ENCODE measurements at places on chromosomes 12 and 14. TPM values are rescaled to one million over a fixed set of nuclear protein-coding genes. Genes with fewer than 3 reads are reported as not detected.

- no peak for DNase-seq
Measured at GRCh38 chr12:27018037-27018436, 3.9 kb upstream of the TM7SF3 start.

DNA sequence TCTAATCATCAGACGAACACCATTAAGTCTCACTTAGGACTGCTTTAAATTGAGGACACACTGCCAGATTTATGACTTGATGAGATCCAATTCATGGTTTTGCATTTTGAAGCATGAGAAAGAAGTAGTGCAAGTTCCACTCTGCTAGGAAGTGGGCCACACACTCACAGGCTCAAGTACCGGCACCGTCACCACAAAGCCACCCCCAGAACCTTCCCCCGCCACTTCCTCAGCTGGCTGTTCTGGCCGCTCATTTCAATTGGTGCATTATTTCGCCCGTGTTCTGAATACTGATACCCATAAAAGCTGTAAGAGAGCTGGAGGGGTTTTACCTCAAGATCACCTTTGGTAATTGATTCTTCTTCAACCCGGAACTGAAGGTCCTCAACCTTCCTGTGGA is 70.1 kb downstream of the CLIP1 start:
- no peak for DNase-seq

DNA sequence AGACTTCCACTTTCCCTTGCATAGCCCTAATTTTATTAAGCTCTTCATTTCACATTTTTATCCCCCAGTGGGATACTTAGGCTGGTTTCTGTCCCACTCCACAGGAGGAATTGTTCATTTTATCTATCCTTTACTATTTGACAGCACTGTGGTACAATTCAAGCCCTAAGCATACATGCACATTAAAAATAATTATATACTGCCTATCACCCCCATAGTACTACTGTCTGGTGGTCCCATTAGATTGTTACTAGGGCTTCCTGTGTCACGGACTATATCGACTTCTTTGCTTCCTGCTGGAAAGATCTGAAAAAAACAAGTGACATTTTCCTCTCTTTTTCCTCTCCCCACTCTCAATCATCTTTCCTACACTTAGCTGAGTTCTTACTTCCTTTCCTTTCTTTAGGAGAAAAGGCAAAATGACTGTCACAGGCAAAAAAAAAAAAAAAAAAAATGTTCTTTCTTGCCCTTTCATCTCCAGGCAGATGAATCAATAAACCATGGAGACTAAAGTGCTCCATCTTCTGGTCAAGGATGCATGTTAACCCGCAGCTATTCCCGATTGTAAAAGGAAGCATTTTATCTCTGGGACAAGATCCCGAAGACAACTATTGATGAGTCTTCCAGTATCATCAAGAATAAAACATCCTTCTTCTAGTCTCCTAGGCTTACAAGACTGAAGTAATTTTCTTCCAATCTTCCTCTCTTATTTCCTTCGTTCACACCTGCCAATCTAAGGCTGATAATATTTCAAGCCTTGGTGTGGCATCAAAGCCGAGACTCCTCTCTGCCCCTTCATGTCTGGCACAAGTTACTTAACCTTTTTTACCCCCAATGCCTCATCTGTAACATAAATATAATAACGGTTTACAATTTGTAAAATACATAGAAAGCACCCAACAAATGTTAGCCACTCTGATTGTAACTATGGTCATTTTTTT is 94.4 kb upstream of the PLEKHG7 start:
- DNase-seq, result no peak

DNA sequence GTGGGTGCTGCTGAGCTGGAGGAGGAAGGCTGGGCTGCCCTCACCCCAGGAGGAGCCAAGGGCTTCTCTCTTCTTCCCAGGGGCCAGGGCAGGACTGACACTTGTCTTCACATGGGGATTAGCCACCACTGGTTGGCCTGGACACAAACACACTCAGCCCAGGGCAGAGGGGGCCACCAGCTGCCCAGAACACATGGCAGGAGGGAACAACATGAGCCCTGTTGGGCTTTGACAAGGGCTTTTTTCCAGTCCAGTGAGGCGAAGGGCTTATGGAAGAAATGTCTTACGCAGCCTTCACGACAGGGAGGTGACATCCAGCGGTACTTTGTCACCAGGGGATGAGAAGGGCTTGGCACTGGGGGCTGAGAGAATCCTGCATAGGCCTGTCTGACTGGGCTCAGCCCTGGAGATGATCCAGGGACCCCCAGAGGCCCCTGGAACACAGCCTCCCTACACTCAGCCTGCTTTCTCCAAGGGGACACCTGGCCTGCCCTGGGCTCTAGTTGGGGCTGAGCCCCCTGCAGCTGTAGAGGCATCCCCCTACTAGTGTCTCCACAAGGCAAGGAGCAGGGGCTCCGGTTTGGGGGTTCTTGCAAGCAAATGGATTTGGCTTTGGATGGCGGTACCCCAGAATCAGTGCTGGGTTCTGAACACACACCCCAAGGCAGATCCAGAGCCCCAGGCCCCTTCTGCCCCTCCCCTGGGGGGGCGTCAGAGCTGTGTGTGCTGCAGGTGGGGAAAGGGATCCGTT is 18.9 kb downstream of the ARL6IP4 start:
- no peak for DNase-seq

- DNase-seq, result peak; percentile 79
Measured at GRCh38 chr14:92973261-92973797, 50.4 kb downstream of the CHGA start.

DNA sequence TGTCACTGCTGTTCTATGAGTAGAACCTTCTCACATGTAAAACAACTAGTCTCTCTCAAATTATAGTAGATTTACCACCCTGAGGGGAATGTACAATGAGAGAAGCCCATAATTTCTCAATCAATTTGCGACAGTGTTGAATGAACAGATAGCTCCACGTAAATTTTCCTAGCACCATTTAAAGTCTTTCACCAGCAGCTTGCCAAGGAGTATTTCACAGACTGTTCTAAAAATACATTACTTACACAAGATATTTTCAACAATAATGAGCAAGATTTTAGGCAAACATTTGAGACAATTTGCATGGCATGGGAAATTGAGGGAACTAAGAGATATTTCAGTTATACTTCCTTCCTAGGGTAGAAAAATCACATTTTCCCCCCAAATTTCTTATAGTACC is 151.6 kb downstream of the KICS2 start:
- DNase-seq, result no peak

- DNase-seq, result no peak
Measured at GRCh38 chr12:26266881-26267280, 71.5 kb downstream of the SSPN start.

- no peak for DNase-seq
Measured at GRCh38 chr12:108017472-108018057, 111.5 kb upstream of the WSCD2 start.

DNA sequence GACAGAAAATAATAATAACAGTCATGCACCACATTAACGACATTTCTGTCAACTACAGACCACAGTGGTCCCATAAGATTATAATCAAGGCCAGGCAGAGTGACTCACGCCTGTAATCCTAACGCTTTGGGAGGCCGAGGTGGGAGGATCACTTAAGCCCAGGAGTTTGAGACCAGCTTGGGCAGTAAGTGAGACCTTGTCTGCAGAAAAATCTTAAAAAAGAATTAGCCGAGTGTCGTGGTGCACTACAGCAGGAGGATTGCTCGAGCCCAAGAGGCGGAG is 8.6 kb downstream of the NAB2 start:
- no peak for DNase-seq

DNA sequence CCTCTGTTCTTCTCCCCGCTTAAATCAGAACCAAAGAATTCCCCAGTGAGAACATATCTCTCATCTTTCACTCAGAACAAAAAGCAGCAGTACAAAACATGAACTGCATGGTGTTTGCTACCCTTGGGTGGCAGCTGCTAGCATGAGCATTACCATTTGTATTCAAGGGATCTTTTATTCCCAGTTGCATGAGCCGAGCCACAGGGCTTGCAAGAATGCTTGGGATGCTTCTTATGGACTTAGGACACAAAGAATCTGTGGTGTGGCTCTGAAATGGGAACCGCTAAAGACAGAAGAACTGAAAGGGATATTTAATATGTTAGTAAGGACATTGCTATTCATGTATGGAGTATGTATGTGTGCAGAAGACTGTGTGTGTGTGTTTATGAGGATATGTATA is 190.6 kb downstream of the TMX1 start:
- DNase-seq, result no peak

DNA sequence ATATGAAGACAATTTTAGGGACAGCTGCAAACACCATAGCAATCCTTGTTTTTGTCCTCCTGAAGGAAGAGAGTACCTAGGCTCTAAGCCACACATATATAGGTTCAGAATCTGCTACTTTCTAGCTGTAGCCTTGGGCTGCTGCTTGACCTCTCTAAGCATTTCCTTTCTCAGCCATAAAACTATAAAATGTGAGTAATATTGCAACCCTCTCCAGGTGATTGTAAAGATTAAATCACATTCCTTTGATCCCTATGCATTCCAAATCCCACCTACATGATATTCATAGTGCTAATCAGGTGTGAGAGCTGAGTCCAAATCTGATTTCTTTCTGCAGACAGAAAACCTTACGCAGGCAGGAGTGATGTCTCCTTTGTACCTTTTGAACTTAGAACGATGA is 913.5 kb downstream of the VRK1 start:
- no peak for DNase-seq

DNA sequence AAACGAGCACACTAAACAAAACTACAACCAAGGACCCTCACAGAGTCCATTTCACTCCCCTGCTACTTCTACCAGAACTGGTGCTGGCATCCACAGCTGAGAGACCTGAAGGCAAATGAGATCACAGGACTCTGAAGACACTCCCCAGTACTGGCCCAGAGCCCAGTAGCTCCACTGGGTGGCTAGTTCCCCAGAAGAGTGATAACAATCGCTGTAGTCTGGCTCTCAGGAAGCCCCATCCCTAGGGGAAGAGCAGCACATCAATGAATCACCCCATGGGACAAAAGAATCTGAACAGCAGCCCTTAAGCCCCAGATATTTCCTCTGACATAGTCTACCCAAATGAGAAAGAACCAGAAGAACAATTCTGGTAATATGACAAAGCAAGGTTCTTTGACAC is 190.7 kb upstream of the BMP4 start:
- DNase-seq, result no peak

GRCh38 chr12:96077081-96077480 is 41.7 kb upstream of the LTA4H start:
- DNase-seq, result no peak

DNA sequence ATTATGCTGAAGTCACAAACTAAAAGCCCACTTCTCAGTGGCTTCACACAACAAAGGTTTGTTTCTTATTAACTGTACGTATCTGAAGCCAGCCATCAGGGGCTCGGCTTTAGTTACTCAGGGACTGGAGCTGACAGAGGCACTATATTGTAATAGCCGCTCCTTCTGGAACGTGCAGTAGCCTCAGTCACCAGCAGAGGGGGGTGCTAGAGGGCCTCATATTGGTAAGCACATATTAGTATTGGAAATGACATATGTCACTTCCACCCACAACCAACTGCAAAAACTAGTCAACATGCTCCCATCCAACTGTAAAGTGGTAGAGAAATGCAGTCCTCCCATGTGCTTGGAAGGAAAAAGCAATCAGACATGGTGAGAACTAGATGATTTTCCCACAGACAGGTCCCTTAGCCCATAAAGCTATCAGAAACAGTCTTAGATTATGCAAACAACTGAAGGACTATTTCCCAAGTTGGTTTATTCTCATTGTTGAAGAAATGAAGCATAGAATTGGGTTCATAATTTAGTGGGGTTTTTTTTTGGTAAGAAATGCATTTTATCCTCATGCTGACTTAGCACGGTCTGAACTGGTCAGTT is 183.6 kb upstream of the G2E3 start:
- peak; percentile 42 for DNase-seq

DNA sequence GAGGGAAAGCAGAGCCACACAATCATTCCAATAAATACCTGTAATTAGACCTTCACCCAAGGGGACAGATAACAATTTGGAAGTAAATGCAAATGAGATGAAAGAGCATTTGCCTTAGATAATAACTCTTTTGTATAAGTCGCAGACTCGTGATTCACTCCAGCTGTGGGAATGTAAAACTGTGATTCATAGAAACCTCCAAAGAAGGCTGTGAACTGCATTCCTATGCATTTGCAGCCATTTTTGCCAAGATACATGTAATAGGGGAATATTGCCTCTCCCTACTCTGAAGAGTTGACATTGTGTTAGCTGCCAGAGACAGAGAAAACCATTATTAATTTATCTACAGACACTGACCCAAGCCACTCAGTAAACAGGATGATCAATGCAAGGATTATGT is 181.9 kb upstream of the ARHGAP5 start:
- no peak for DNase-seq

GRCh38 chr14:102949801-102950451 is 27.5 kb downstream of the AMN start:
- DNase-seq, result peak; percentile 42

DNA sequence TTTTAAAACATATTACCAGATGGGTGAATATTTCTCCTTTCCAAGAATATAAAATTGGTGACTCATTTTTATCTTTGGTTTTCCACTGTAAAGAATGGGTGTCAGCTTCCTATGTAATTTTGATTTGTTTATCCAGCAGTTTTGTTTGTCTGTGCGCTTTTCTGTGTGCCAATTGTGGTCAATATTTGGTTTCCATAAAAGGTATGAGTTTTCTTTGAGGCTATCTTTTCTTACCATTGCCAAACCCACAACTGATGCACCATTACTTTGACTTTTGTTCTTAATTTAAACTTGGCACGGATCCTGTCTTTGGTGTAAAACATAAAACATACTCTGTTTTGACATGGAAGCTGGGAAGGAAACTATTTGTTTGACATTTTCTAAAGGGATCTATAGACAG is 78.8 kb upstream of the NAV3 start:
- DNase-seq, result no peak

DNA sequence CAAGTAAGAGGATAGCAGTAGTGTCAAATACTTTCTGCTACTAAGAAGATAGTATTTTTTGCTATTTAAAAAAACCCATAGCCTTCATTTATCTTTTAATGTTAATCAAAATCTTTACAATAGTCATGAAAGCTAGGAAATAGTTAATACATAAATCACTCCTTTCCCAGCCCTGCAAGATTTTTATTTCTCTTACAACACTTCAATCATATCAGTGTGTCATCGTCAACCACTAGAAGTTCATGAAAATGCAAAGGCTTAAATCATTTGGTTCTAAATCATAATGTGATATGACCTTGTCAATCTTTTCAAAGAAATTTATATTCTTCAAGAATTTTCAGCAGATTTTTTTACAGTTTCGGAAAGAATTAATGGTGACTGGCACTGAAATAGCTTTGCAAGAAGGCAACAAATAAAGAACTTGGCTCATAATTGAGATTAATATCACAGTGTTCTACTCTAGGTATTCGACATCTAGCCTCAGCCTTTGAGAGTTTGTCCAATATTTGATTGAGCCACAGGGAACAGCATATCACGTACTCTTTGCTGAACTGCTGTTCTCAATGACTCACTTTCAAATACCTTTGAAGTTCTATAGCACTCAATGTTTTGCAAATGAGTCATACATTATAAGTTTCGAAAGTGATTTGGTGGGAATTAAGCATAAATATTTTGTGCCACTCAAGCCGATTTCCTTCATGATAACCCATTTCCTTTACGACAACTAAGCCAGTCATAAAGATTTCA is 384.0 kb upstream of the FOXG1 start:
- DNase-seq, result no peak

Gene NYNRIN
- 4.6 TPM for polyA plus RNA-seq

Gene PPP4R4
- polyA plus RNA-seq, result 0.22 TPM

Gene VDR
- polyA plus RNA-seq, result 0.29 TPM

Gene ENDOU
- polyA plus RNA-seq, result 0.26 TPM

Gene IL26
- polyA plus RNA-seq, result not detected

Gene ALG10B
- polyA plus RNA-seq, result 0.97 TPM

Gene PMEL
- polyA plus RNA-seq, result 0.49 TPM

Gene CSRP2
- 20.8 TPM for polyA plus RNA-seq

Gene DRAM1
- polyA plus RNA-seq, result 4.3 TPM
